ENCODE measurements at places on chromosomes 5 and 9.
A peak's percentile ranks its signal among the peaks of the same experiment; 100 is the strongest.

- no peak for DNase-seq
Observed at GRCh38 chr5:83376461-83376860, 95.1 kb upstream of the VCAN start.

- DNase-seq = no peak
Observed at GRCh38 chr9:3628239-3628638, 102.4 kb upstream of the RFX3 start.

DNA sequence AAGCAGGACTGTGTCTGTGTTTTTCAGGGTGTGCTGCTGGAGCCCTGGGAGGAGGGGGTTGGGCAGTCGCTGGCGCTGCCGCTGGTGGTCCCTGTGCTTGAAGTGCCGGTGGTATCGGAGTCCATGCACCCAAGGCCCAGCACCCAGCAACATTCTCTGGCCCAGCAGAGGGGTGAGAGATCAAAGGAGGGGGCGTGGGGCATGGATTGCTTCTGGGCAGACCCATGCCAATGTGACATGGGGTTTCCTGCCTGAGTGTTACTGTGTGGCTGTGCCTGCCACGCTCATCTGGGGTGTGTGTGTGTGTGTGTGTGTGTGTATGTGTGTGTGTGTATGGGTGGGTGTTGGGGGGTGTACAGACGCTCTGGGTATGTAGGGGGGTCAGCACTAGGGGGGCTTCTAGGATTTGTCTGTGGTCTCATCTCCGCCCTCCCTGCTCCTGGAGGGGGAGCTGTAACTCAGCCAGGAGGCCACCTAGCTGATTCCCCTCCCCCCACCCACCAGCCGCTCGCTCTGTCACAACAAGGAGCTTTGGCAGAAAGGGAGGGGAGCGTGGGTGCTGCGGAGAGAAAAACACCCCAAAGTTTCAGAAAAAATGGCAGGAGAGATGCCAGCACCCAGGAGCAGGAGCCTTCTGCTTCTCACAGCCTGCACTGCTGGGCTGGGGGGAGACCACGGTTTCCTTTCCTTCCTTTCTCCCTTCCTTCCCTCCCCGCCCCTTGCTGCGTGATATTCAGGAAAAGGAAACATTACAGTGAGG is 35.9 kb upstream of the HSPA9 start:
- DNase-seq = no peak

- DNase-seq = peak; percentile 21
Observed at GRCh38 chr5:56011835-56012234, 17.1 kb upstream of the IL6ST start.

- DNase-seq = no peak
Observed at GRCh38 chr5:108386345-108387061, 4.6 kb upstream of the FBXL17 start.

- DNase-seq = no peak
Observed at GRCh38 chr5:129459777-129460671, at the start of gene ADAMTS19. Gene ADAMTS19 (plus strand): TSS chr5:129460298. CDS start chr5:129460392, 94 bp downstream.

- DNase-seq = no peak
Observed at GRCh38 chr5:68240202-68240601, 24.6 kb downstream of the PIK3R1 start.

GRCh38 chr5:139394654-139395566 is at the start of gene PROB1:
Gene PROB1 (minus strand): TSS chr5:139395104. CDS start chr5:139395081, 23 bp downstream.
- no peak for DNase-seq

- DNase-seq = no peak
Observed at GRCh38 chr9:32220750-32221149, 163.7 kb upstream of the ACO1 start.
